Inflammatory macrophage treated with lipopolysaccharide for 1 hour (primary cell): ENCODE measurements at places on chromosomes 13 and 19.
A peak's percentile ranks its signal among the peaks of the same experiment; 100 is the strongest.

DNA sequence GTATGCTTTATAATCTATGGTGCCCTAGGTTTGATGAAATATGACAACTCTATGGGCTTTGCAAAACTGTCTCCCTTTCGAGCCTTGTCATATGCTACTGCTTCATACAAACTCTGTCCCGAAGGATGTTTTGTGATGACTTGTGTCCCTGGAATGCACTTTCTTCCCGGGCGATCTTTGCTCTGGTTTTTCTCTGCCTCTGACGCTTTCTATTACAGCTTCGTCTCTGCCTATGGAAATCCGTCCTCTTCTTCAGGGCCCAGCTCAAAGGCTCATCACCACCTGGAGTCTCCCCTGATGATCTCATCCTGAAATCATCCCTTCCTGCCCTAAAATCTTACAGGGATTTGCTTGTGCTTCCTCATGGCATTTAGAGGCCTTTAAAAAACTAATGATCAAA lies 191.5 kb upstream of the KL start:
- no peak for DNase-seq

DNA sequence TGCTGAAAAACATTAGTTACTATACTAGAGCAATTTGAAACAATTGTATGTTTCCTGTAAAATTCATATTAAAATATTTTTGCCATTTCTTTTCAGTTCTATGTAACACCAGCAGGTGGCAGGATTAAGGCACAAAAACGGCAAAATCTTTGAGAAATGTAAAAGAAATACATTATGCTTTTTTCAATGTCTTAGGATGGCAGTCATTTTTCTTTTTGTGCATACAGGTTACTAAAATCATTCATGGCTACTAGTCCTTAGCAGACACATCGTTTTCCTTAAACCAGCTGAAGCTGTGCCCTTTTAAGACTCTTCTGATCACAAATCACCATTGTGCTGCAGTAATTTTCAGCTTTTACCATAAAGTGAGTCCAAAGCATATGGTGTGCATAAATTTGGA lies 800.7 kb upstream of the SLITRK5 start:
- peak; percentile 0 for DNase-seq

GRCh38 chr13:77563111-77563510 lies 27.6 kb downstream of the SCEL start:
- no peak for DNase-seq

GRCh38 chr13:110442930-110443621 lies 118.4 kb downstream of the RAB20 start:
- peak; percentile 63 for DNase-seq

DNA sequence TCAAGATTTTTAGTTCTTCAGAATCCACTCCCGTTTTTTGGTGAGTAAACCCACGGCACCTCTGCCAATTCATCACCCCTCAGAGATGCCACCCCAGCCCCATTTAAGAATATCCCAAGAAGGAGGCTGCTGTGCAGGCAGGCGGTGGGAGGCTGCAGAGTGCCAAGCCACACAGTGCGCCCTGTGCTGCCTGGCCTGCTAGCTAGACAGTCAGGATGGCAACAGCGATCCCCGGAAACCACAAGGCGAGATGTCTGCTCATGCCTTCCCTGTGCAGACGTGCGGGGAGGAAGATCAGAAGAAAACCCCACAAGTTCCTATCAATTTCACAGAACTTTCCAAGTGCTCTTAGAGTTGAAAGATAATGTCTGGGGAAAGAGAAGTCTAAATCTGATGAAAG lies 64.8 kb upstream of the GPR183 start:
- DNase-seq = no peak
